ENCODE measurements at places on chromosomes 7 and 10.
A peak's percentile ranks its signal among the peaks of the same experiment; 100 is the strongest.

- DNase-seq, result no peak
Measured at GRCh38 chr7:22791204-22792158, 31.2 kb downstream of the TOMM7 start.

GRCh38 chr7:150514748-150515222, at the start of gene GIMAP7:
Gene GIMAP7, plus strand, starts transcription at chr7:150514872. Its CDS starts 5,103 bp downstream, at chr7:150519975.
- DNase-seq, result no peak

DNA sequence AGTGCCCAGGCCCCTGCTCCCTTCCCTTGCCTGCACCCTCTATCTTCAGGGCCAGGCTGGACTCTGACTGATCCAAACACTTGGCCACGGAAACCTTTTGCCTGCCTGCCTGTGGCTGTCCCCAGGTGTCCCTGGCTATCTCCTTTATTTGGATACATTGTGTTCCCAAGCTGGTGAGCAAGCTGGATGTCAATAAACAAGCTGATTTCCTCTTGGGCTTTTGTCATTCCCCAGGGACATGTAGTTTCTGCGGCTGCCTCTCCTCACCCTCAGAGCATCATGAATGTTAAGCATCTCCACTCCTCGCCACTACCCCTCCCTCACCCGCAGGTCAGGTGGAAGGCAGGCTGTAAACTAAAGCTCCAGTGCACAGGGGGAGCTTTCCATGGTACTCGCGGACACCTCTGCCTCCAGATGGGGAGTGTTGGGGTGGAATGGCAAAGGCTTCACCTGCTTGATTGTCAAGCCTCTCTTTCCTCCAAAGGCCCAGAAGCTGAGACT, 6.9 kb downstream of the GHRHR start:
- DNase-seq, result no peak

GRCh38 chr10:129859536-129859935, 104.5 kb downstream of the EBF3 start:
- no peak for DNase-seq

DNA sequence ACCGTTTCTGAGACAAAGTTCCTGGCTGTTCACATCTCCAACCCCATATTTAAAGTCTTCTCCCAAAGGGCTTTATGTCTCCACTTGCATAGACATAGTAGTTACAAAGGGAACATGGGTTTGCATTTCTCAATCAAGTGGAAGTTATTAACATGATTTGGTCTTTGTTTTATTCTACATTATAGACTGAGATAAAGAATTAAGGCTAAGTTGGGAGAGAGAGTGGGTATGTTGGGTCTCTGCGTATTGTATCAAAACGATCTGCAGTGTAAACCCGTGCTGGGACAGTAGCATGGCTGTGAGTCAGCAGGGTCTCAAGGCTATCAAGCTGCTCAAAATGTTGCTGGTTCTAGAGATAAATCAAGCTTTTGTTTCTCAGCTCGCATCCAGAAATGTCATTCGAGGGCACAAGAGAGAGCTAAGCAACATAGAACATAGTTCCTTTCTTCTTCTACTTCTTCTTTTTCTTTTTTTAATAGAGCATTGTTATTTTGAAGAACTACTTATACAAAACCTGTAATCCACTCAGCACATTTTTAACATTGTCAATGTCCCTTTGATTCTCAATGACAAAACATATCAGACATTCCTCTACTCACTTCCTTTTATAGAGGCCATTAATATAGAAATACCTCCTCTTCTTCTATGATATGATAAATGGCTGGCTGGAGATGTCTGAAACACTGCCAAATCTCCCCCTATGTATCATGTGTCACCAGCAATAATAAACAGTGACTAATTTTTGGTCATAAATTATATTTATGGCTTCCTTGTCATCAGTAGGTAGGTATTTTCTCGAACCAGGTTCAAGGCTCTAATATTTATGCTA, 34.5 kb upstream of the RHOBTB1 start:
- peak; percentile 47 for DNase-seq

DNA sequence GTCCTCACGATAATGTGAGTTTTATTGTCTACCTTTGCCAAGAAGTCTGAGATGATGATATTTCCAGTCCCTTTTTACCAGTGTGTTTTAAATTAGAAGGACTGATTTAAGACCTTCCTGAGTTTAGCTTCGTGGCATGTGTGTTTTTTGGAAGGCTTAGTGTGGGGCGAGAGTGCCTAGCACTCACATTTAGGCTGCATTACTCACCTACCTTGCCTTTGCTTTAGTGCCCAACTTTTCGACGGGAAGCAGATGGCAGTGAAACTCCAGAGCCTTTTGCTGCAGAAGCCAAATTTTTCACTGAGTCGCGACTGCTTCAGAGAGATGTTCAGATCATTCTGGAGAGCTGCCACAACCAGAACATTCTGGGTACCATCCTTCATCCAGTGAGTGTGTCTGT, 50.9 kb downstream of the SND1 start:
- no peak for DNase-seq

DNA sequence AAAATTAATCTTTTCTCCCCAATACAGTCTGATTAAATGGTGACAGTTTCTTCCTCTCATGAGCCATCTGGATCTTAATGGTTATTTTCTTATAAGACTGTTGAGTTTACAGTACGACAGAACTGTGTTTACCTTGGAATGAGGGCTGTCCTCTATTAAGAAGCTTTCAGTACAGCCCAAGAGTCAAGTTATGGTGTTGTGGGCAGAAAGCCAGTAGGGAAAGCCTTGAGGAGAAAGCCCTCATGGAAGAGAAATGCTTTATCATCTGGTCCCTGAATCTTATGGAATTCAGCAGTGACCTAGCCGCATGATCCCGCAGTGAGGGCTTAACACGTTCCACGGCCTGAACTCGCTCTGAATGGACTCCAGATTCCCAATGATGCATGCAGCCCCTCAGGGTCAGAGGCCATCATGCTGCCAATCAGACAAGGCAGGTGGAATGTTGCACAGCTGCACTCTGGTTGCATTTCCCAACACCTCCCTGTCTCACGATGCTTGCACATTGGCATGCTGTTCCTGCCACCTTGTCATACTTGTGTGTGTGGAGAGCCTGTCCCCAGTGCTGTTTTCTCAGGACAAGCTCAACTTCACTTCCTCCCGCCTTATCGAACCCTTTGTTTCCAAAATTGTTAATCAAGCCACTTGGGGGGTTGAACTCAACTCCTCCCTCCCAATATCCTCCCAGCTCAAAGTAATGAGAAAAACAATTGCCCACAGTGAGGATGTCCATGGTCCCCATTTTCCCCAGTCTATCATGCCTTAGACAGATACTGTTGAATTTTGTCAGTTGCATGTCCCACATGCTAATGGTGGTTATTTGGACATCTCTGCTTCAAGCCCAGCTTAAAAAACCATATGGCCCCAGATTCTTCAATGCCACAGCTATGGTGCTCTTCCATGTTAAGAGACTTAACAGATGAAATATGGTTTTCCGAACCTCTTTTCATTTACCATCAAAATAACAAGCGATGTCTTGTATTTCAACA, 211.1 kb upstream of the TCF7L2 start:
- no peak for DNase-seq

- no peak for DNase-seq
Measured at GRCh38 chr10:58072634-58073033, 195.1 kb downstream of the IPMK start.

All from midbrain (tissue), 1 donor.